ENCODE measurements at places on chromosomes 2 and 18.

DNA sequence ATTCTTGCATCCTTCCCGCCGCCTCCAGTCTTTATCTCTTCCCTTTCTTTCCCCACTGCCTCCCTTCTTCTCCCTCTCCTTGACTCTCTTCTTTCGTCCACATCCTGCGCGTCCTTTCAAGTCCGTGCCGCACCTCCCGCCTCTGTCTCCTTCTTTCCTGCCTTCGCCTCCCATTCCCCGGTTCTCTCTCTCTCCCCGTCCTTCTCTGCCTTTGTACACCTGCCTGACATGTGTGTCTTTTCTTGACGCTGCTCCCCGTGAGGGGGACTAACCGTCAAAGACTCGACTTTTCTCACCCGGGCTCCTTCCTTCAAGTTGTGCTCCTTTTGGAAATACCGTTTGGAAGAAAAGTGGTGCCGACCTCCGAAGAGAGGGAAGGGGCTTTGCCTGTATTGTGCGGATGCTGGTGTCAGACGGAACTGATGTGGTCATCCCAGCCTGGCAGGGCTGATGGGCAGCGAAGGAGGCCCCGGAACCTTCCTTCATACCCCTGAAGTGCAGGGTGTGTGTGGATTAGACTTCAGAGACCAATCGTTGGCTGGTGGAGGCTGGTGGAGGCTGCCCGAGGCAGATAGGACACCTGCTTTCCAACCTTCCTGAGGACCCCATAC, 879 bp downstream of the TMEM178A start:
- H3K36me3 ChIP-seq, result no peaks in the 10 kb centered on the region
- no peak for DNase-seq
- no peaks in the 10 kb centered on the region for H3K27me3 ChIP-seq
- no peaks in the 10 kb centered on the region for H3K4me1 ChIP-seq
- no peak overlapping the region for H3K4me3 ChIP-seq
- no peak overlapping the region for H3K27ac ChIP-seq

- no peaks in the 10 kb centered on the region for H3K4me1 ChIP-seq
- no peak overlapping the region for H3K27ac ChIP-seq
- no peaks in the 10 kb centered on the region for H3K36me3 ChIP-seq
- H3K27me3 ChIP-seq, result no peaks in the 10 kb centered on the region
- no peak overlapping the region for H3K4me3 ChIP-seq
- no peak for DNase-seq
These were observed 99.8 kb upstream of the VWC2L start for GRCh38 chr2:214311031-214311533.

DNA sequence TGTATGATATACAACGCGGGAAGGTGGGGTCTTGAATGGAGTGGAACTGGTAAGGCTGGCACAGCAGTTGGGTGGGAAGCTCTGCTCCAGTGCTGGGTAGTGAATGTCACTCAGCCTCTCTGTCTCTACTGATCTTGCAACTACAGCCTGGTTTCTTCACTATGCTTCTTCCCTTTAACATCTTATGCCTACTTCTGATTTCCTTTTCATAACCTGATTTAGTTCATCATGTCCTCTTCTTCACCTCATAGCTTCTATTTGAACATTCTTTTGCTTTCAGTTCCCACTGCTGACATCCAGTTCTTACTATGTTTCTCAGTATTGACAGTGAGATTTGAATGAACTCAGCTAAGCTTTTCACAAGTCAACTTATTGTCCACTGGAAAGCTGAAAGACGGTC, 286.2 kb downstream of the ARL6IP6 start:
- DNase-seq, result peak; percentile 61
- H3K4me3 ChIP-seq, result peak overlapping the region; percentile 49
- no peaks in the 10 kb centered on the region for H3K27me3 ChIP-seq
- H3K4me1 ChIP-seq, result peaks cover 13% of the 10 kb centered on the region

GRCh38 chr2:146540271-146540932, 1304.4 kb upstream of the ACVR2A start:
- DNase-seq, result no peak
- H3K4me1 ChIP-seq, result no peaks in the 10 kb centered on the region
- no peaks in the 10 kb centered on the region for H3K36me3 ChIP-seq
- no peak overlapping the region for H3K27ac ChIP-seq
- no peaks in the 10 kb centered on the region for H3K27me3 ChIP-seq

GRCh38 chr2:138779781-138780445, at the start of gene NXPH2:
TSS of gene NXPH2 (minus strand) at chr2:138780390. CDS start at chr2:138780241, 149 bp downstream.
- H3K36me3 ChIP-seq, result no peaks in the 10 kb centered on the region
- H3K4me1 ChIP-seq, result no peaks in the 10 kb centered on the region
- no peak for DNase-seq
- H3K27ac ChIP-seq, result no peak within 1 kb of the TSS
- no peak within 1 kb of the TSS for H3K4me3 ChIP-seq

GRCh38 chr2:73610111-73610510, 32.1 kb downstream of the NAT8 start:
- DNase-seq, result no peak
- no peaks in the 10 kb centered on the region for H3K27me3 ChIP-seq
- peaks cover 7% of the 10 kb centered on the region for H3K4me1 ChIP-seq
- H3K27ac ChIP-seq, result no peak overlapping the region
- no peak overlapping the region for H3K4me3 ChIP-seq
- no peaks in the 10 kb centered on the region for H3K36me3 ChIP-seq

- no peak overlapping the region for H3K27ac ChIP-seq
- H3K4me3 ChIP-seq, result no peak overlapping the region
- no peak for DNase-seq
- peaks cover 16% of the 10 kb centered on the region for H3K4me1 ChIP-seq
- peaks cover 9% of the 10 kb centered on the region for H3K27me3 ChIP-seq
- H3K36me3 ChIP-seq, result no peaks in the 10 kb centered on the region
These were observed 316.3 kb upstream of the KCNJ3 start for GRCh38 chr2:154381931-154382794.

GRCh38 chr2:99597616-99598015, 107.8 kb upstream of the REV1 start:
- H3K27me3 ChIP-seq, result no peaks in the 10 kb centered on the region
- H3K4me1 ChIP-seq, result no peaks in the 10 kb centered on the region
- no peak overlapping the region for H3K27ac ChIP-seq

GRCh38 chr18:42617221-42617620, 498.3 kb downstream of the RIT2 start:
- DNase-seq, result no peak
- no peak overlapping the region for H3K4me3 ChIP-seq
- no peaks in the 10 kb centered on the region for H3K36me3 ChIP-seq
- no peak overlapping the region for H3K27ac ChIP-seq
- no peaks in the 10 kb centered on the region for H3K4me1 ChIP-seq

GRCh38 chr2:174336501-174337336, 2.0 kb downstream of the SP9 start:
- peak overlapping the region; percentile 73 for H3K4me3 ChIP-seq
- peaks cover 9% of the 10 kb centered on the region for H3K4me1 ChIP-seq

DNA sequence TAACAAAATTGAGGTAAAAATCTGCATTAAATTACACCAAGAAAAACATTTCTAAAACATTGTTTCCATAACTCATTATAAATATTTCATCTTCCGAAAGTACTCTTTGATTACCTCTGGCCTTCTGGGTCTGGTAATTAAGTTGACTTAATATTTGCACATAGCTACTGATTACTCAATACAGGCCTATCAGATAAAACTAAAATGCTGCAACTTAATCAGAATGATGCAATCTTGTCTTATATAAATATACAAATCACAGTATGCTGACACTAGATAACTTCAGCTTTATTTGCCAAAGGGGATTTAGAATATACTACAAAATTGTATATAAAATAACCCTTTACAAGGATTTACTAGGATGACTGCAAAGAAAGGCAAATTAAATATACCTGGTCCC, 49.3 kb downstream of the SLC35F5 start:
- H3K4me1 ChIP-seq, result no peaks in the 10 kb centered on the region
- no peak for DNase-seq
- H3K27me3 ChIP-seq, result no peaks in the 10 kb centered on the region
- H3K4me3 ChIP-seq, result no peak overlapping the region

GRCh38 chr2:44102790-44103562, 65.7 kb upstream of the PPM1B start:
- H3K4me3 ChIP-seq, result no peak overlapping the region
- H3K27me3 ChIP-seq, result no peaks in the 10 kb centered on the region
- H3K4me1 ChIP-seq, result peaks cover 34% of the 10 kb centered on the region

GRCh38 chr2:159797543-159798375, at the start of gene CD302:
TSS of gene CD302 (minus strand) at chr2:159798208. CDS start at chr2:159798198, 10 bp downstream.
- no peak within 1 kb of the TSS for H3K4me3 ChIP-seq
- H3K4me1 ChIP-seq, result no peaks in the 10 kb centered on the region
- no peaks in the 10 kb centered on the region for H3K36me3 ChIP-seq
- no peaks in the 10 kb centered on the region for H3K27me3 ChIP-seq

DNA sequence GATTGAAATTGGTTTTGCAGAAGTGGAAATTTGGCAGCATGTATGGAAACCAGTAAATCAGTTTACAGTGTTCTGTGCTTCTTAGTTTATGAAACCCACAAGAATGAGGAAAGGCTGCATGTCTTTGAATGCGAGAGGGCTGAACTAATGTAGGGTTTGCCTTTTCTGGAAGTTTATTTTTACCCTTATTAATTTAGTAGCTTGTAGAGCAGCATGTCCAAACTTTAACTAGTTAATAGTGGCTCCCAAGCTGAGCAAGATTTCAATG, 50.4 kb downstream of the LDLRAD4 start:
- H3K27me3 ChIP-seq, result no peaks in the 10 kb centered on the region
- DNase-seq, result no peak
- H3K4me1 ChIP-seq, result no peaks in the 10 kb centered on the region
- H3K4me3 ChIP-seq, result no peak overlapping the region

- H3K36me3 ChIP-seq, result peaks cover 17% of the 10 kb centered on the region
- peaks cover 7% of the 10 kb centered on the region for H3K4me1 ChIP-seq
- H3K27ac ChIP-seq, result no peak overlapping the region
- no peaks in the 10 kb centered on the region for H3K27me3 ChIP-seq
These were observed 1.1 kb downstream of the TMX3 start for GRCh38 chr18:68713796-68714195.

- no peak overlapping the region for H3K27ac ChIP-seq
- no peaks in the 10 kb centered on the region for H3K27me3 ChIP-seq
- DNase-seq, result no peak
- H3K4me3 ChIP-seq, result no peak overlapping the region
- H3K36me3 ChIP-seq, result no peaks in the 10 kb centered on the region
These were observed 334.3 kb downstream of the CLIP4 start for GRCh38 chr2:29449499-29449898.

GRCh38 chr2:397521-397920, 109.6 kb upstream of the ALKAL2 start:
- no peaks in the 10 kb centered on the region for H3K36me3 ChIP-seq
- no peaks in the 10 kb centered on the region for H3K4me1 ChIP-seq
- H3K27ac ChIP-seq, result no peak overlapping the region
- no peak for DNase-seq

DNA sequence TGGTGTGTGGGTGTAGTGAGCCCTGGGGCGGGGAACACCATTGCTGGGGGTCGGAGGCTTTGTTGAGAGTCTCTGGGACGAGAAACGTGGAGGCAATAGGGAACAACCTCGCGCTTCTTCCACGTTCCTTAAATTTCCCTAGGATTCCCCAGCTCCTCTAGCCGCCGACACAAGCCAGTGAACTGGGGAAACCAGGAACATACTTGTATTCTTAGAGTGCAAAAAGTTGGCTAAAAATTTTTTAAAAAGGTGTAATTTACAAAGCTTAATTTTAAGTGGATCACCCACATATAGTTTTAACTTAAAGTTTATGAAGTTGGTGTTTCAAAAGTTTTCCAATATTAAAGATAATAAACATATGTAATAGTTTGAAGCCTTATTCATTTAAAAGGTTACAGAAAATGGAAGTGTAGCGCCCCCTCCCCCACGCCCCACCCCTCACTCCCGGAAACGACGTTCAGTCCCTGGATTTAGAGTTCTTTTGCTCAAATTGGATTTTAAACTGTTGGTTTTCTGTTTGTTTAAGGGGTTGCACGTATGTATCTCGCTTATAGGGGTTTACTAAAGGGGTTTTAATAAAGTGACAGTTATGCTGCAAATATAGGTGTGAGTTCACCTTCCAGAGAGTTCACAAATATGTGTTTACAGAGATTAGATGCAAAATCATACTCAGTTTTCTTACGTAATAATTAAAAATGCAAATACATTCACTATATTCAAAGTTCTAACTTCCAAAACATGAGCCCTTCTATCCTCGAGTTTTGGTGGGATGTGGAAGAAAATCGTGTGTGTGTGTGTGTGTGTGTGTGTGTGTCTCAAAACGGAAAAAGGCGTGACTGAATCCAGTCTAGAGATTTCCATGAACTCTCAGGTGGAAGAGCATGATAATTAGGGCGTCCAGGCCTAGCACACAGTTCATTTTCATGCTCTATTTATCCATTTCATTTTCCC, 872 bp downstream of the DSG2 start:
- H3K36me3 ChIP-seq, result no peaks in the 10 kb centered on the region
- DNase-seq, result no peak
- H3K27ac ChIP-seq, result peak overlapping the region; percentile 77

DNA sequence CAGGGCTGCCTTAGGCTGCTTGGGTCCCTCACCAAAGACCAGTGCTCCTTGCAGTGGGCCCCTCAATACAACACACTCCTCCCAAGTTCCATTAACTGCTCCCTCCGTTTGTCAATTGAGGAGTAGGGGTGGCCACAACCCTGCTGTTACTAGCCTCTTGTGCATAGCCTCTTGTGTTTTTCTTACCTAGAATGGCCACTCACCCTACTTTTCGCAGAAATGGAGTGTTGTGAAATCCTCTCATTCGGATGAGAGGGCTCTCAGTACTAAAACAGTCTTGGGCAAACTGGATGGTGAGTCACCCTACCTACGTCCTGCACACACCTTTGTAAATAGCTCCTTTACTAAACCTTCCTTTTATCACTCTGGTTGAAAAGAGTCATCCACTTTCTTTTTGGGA, 253.9 kb downstream of the OSR1 start:
- no peaks in the 10 kb centered on the region for H3K27me3 ChIP-seq
- no peak for DNase-seq
- H3K4me3 ChIP-seq, result no peak overlapping the region
- no peaks in the 10 kb centered on the region for H3K36me3 ChIP-seq
- H3K4me1 ChIP-seq, result no peaks in the 10 kb centered on the region
- no peak overlapping the region for H3K27ac ChIP-seq

- H3K4me1 ChIP-seq, result no peaks in the 10 kb centered on the region
- H3K27ac ChIP-seq, result no peak overlapping the region
- H3K4me3 ChIP-seq, result no peak overlapping the region
- DNase-seq, result no peak
These were observed 49.1 kb downstream of the KCNF1 start for GRCh38 chr2:10960606-10961489.

DNA sequence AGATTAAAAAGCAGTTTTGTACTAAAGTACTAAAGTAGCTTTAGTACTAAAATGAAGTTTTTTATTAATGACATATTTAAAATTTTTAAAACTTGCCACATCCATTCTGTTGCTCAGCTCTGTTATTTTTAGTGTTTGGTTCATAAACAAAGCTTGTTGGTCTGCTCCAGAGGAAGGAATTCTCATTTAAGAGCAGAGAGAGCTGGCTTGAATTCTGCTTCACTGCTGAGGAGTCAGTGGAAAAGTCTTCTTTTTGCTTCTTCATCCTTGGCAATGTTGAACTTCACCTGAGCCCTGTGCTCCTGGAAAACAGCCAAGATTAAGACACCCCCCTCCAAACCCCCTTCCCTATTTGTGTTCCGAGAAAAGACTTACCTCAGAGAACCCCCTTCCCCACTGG, 40.6 kb downstream of the TMEM87B start:
- H3K36me3 ChIP-seq, result peaks cover 6% of the 10 kb centered on the region
- DNase-seq, result no peak
- no peaks in the 10 kb centered on the region for H3K27me3 ChIP-seq
- H3K4me1 ChIP-seq, result no peaks in the 10 kb centered on the region

GRCh38 chr2:222302178-222303018, 3.6 kb upstream of the PAX3 start:
- no peak for DNase-seq
- H3K27me3 ChIP-seq, result peaks cover 72% of the 10 kb centered on the region
- H3K4me3 ChIP-seq, result no peak overlapping the region
- H3K27ac ChIP-seq, result no peak overlapping the region
- no peaks in the 10 kb centered on the region for H3K4me1 ChIP-seq
- H3K36me3 ChIP-seq, result no peaks in the 10 kb centered on the region
